CD4-positive, alpha-beta T cell treated with Interleukin-6 at 100 ng/mL for 8 hours (primary cell): ENCODE measurements at places on chromosomes 7 and 10.
A peak's percentile ranks its signal among the peaks of the same experiment; 100 is the strongest.

GRCh38 chr7:112395411-112395810 is 54.8 kb upstream of the IFRD1 start:
- no peak for DNase-seq

GRCh38 chr7:157622000-157622399 is 285.2 kb downstream of the DNAJB6 start:
- peak; percentile 45 for DNase-seq

- no peak for DNase-seq
Observed at GRCh38 chr10:20647756-20648155, 249.4 kb downstream of the NEBL start.

DNA sequence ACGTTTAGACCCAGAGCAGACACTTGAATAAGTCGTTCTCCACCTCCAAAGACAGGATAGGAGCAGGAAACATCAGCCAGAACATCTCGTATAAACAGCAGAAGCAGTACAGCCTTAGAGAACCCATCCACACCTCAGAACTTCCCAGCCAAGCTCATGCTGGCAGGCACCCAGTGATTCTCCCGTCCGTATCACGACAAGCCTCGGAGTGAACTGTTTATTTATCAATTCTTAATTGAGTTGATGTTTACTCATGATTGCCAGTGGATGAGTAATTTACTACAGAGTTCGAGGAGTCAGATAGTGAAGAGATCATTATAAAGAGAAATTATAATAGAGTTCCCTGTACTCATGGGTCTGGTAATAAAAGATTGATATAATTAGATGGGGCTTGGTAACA is 811.5 kb downstream of the LRMDA start:
- DNase-seq: no peak

- no peak for DNase-seq
Observed at GRCh38 chr10:122850705-122851640, 5.3 kb upstream of the CUZD1 start.

- no peak for DNase-seq
Observed at GRCh38 chr7:127702052-127702652, 50.2 kb downstream of the SND1 start.

DNA sequence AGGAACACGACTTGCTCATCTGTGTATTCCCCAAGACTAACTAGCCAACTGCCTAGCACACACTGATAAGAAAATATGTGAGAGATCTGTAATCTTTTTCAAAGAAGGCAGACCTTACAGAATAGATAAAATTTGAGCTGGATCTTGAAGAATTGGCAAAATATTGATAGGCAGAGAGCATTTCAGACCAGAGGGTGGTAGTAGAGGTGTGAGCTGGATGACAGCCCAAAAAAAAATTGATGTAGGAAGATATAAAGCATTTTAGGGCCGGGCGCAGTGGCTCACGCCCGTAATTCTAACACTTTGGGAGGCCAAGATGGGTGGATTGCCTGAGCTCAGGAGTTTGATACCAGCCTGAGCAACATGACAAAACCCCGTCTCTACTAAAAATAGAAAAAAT is 1.2 kb upstream of the ZNF746 start:
- no peak for DNase-seq

- DNase-seq: no peak
Observed at GRCh38 chr10:112775381-112775780, 174.7 kb upstream of the TCF7L2 start.

- DNase-seq: no peak
Observed at GRCh38 chr7:150857276-150858055, 5.1 kb downstream of the AOC1 start.
